ENCODE measurements at places on chromosomes 16 and 17.

DNA sequence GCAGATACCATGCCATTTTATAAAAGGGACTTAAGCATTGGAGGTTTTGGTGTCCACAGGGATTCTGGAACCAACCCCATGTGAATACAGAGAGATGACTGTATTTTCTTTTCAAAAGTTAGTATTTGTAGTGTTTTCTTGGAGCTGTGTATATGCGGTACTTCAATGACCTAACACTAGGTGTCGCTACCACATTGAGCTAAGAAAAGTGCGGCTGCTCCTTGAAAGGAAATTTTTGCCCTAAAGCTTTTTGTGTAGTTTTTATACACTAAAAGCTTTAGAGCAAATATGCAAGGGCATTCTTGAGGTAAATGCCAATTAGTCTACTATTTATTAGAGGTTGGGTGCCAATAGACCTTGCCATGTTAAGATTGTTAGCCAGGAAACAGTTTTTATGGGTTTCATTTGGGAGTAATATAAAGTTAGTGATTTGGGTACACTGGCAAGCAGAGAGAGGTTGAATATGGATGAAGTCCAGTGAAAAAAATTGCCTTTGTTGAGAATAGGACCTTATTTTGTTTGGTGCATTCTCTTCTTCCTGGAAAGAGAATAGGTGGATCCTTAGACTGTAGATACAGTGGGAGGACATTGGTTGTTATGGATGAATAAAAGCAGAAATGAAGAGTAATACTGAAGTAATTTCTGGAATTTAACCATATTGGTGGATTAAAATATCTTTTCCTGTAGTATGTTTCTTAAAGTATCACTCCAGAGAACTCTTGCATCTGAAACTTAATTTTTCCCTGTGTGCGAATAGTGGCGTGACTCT lies 43.3 kb downstream of the BCAS3 start:
- H3K27ac ChIP-seq, result peak overlapping the region; percentile 78
- H3K27me3 ChIP-seq, result no peaks in the 10 kb centered on the region
- peak; percentile 31 for DNase-seq
- no peaks in the 10 kb centered on the region for H3K36me3 ChIP-seq
- H3K4me3 ChIP-seq, result no peak overlapping the region
- H3K4me1 ChIP-seq, result no peaks in the 10 kb centered on the region

GRCh38 chr17:10265100-10265810 lies 66.8 kb upstream of the GAS7 start:
- no peaks in the 10 kb centered on the region for H3K27me3 ChIP-seq
- DNase-seq, result no peak
- no peak overlapping the region for H3K4me3 ChIP-seq
- H3K36me3 ChIP-seq, result peaks cover 1% of the 10 kb centered on the region

- no peak for DNase-seq
- H3K36me3 ChIP-seq, result peaks cover 2% of the 10 kb centered on the region
- H3K27ac ChIP-seq, result peak overlapping the region; percentile 64
- peaks cover 71% of the 10 kb centered on the region for H3K4me1 ChIP-seq
Measured at GRCh38 chr16:69595127-69596036, 29.6 kb downstream of the NFAT5 start.

DNA sequence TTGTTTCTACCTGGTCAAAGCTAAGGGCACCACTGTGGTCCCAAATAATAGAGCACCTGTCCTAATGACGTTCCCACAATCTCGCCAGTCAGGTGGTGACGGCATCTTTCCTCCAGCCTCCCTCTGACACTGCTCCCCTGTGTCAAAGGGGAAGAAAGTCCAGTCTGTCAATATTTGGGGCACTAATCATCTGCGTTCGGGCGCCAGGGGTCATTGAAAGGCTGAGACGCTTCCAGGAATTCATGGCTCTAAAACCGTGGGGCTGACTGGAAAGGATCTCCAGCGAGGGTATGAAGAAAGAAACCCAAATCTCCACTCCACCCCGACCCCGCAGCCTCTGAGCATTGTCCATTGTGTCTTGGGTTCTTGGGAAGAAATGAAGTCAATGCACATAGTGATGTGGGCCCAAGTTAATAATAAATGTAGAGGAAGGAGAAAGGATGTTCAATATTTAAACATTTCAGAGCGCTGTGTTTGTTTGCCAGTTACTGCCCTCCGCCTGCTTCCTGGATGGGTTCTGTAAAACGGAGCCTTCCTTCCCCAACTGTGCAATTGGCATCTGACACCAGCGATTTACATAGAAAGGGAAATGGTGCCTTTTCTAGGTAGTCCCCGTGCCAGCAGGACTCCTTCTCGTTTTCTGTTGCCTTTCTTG lies 103.2 kb downstream of the SOCS1 start:
- DNase-seq, result no peak
- no peak overlapping the region for H3K4me3 ChIP-seq
- peaks cover 8% of the 10 kb centered on the region for H3K36me3 ChIP-seq
- no peaks in the 10 kb centered on the region for H3K27me3 ChIP-seq
- H3K4me1 ChIP-seq, result peaks cover 68% of the 10 kb centered on the region

GRCh38 chr17:80839511-80839941 lies 152.1 kb upstream of the CHMP6 start:
- H3K36me3 ChIP-seq, result peaks cover 13% of the 10 kb centered on the region
- DNase-seq, result no peak
- no peaks in the 10 kb centered on the region for H3K4me1 ChIP-seq
- no peak overlapping the region for H3K4me3 ChIP-seq
- H3K27me3 ChIP-seq, result no peaks in the 10 kb centered on the region
- H3K27ac ChIP-seq, result no peak overlapping the region

- peaks cover 10% of the 10 kb centered on the region for H3K27me3 ChIP-seq
- no peak overlapping the region for H3K4me3 ChIP-seq
- H3K4me1 ChIP-seq, result no peaks in the 10 kb centered on the region
- no peak overlapping the region for H3K27ac ChIP-seq
- H3K36me3 ChIP-seq, result no peaks in the 10 kb centered on the region
Measured at GRCh38 chr17:41589301-41589700, 2.6 kb upstream of the KRT14 start.

DNA sequence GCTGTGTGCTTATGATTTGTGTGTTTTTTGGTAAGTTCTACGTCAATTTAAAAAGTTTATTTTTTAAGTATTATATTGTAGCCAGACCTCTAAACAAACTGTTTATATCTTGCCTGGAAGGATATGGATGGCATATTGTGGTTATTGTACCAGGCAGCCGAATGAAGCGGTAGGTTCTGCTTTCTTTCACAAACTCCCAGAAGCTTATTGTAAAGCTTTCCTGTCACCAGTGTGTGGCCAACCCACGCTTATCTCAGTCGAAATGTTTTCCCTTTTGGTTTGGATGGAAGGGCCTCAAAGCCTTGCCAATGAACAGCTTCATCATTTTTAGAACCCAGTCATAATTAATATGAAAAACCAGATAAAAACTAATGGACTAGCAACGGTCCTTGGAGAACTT lies 53.1 kb downstream of the CYB5B start:
- DNase-seq, result no peak
- H3K4me1 ChIP-seq, result peaks cover 25% of the 10 kb centered on the region
- H3K27me3 ChIP-seq, result no peaks in the 10 kb centered on the region

- H3K4me3 ChIP-seq, result no peak overlapping the region
- H3K36me3 ChIP-seq, result no peaks in the 10 kb centered on the region
- no peak overlapping the region for H3K27ac ChIP-seq
- peaks cover 2% of the 10 kb centered on the region for H3K4me1 ChIP-seq
- H3K27me3 ChIP-seq, result no peaks in the 10 kb centered on the region
- DNase-seq, result no peak
Measured at GRCh38 chr16:88328313-88328980, 54.3 kb upstream of the ZNF469 start.

DNA sequence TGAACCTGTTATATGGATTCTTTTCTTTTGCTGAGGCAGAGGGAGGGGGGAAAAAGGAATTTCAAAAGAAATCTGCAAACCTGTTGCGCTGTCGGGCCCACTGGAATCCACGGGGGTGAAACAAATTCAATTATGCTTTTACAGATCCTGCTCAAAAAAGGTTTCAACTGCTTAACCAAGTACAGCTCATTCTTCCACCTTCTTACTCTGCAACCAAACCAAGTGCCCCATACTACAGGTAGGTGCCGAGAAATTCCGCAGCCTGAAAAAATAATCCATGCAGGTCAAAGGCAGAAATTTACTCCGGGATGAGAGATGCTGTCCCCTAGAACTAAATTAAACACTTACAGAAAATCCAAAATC lies 416 bp downstream of the RNF43 start:
- H3K4me1 ChIP-seq, result peaks cover 59% of the 10 kb centered on the region
- H3K36me3 ChIP-seq, result no peaks in the 10 kb centered on the region
- H3K27ac ChIP-seq, result peak overlapping the region; percentile 56

DNA sequence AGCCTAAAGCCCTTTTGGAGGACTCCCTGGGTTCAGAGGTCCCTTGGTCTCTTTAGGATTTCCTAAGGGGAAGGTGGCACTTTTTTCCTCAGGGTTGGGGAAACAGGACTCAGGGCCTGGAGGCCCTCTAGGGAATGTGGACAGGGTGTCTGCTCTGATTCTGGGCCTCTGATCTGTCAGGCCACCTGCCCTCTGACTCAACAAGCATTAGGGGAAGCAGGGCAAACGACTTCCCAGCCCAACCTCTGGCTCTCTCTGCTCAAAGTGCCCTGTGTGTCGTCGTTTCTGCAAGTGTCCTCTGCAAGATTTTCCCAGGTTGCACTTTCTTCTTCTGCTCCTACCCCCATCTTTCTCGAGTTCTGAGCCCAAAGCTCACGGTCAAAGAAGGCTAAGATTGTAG lies 6.6 kb upstream of the IGFBP4 start:
- no peak overlapping the region for H3K27ac ChIP-seq
- H3K4me3 ChIP-seq, result no peak overlapping the region
- no peaks in the 10 kb centered on the region for H3K36me3 ChIP-seq
- H3K27me3 ChIP-seq, result peaks cover 15% of the 10 kb centered on the region
- DNase-seq, result no peak

DNA sequence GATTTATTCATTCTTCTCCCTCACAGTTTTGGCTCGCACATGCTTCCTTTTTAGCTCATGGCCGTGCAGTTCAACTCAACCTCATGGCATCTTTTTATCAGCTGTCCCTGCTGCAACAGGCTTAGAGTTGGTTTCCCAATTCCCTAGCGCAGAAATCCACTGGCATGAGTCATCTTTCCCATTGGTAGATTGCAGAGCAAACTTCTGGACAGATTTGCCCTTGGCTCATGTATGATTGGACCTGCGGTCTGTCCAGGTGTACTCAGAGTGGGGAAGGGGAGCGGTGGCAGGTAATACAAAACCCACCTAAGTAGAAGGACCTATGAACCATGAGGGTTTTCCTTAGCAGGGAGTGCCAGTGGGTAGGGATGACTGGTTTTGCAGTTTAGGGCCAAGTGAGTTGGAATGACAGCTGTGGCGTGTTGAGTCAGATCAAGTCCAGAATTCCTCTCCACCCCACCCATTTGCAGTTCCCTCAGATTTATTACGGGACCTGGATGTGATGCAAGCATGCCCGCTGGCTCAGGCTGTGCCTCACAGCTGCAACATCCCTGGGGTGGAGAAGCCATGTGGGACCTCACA lies 584.7 kb downstream of the WWOX start:
- DNase-seq, result no peak
- H3K4me1 ChIP-seq, result no peaks in the 10 kb centered on the region
- H3K27me3 ChIP-seq, result no peaks in the 10 kb centered on the region
- no peak overlapping the region for H3K27ac ChIP-seq

- H3K36me3 ChIP-seq, result no peaks in the 10 kb centered on the region
- DNase-seq, result no peak
- H3K4me3 ChIP-seq, result peak overlapping the region; percentile 50
- no peaks in the 10 kb centered on the region for H3K27me3 ChIP-seq
- peaks cover 26% of the 10 kb centered on the region for H3K4me1 ChIP-seq
- no peak overlapping the region for H3K27ac ChIP-seq
Measured at GRCh38 chr17:37392024-37392590, 14.5 kb downstream of the ACACA start.

- peaks cover 3% of the 10 kb centered on the region for H3K36me3 ChIP-seq
- H3K4me3 ChIP-seq, result no peak overlapping the region
- DNase-seq, result no peak
Measured at GRCh38 chr16:75342308-75342811, 90.9 kb upstream of the BCAR1 start.

- H3K4me1 ChIP-seq, result peaks cover 35% of the 10 kb centered on the region
- peaks cover 8% of the 10 kb centered on the region for H3K36me3 ChIP-seq
- H3K27ac ChIP-seq, result peak overlapping the region; percentile 19
- DNase-seq, result no peak
- peak overlapping the region; percentile 27 for H3K4me3 ChIP-seq
Measured at GRCh38 chr17:73237714-73238113, 24.0 kb downstream of the CPSF4L start.

DNA sequence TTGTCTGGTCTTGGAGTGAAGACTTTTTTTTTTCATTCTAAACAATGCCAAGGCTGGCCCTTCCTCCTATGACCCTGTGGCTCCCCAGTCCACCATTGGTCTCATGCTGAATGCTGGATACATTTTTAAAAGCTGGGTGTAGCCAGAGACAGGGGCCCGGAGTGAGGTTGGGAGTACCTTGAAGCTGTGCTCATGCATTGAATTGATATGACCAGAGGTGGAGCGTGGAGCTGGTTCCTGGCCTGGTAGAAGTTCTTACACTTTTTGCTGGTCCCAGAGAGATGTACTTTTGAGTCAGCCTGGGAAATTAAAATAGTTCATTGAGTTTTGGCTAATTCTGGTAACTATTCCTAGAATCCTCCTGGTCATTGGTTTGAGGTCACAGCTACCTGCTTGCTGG lies 83.6 kb downstream of the CMIP start:
- H3K36me3 ChIP-seq, result no peaks in the 10 kb centered on the region
- H3K4me3 ChIP-seq, result no peak overlapping the region
- peaks cover 15% of the 10 kb centered on the region for H3K4me1 ChIP-seq
- DNase-seq, result no peak
- peak overlapping the region; percentile 36 for H3K27ac ChIP-seq

- no peak overlapping the region for H3K27ac ChIP-seq
- peaks cover 13% of the 10 kb centered on the region for H3K27me3 ChIP-seq
- no peaks in the 10 kb centered on the region for H3K36me3 ChIP-seq
- H3K4me1 ChIP-seq, result no peaks in the 10 kb centered on the region
- H3K4me3 ChIP-seq, result no peak overlapping the region
Measured at GRCh38 chr16:17571499-17572093, 100.8 kb upstream of the XYLT1 start.

DNA sequence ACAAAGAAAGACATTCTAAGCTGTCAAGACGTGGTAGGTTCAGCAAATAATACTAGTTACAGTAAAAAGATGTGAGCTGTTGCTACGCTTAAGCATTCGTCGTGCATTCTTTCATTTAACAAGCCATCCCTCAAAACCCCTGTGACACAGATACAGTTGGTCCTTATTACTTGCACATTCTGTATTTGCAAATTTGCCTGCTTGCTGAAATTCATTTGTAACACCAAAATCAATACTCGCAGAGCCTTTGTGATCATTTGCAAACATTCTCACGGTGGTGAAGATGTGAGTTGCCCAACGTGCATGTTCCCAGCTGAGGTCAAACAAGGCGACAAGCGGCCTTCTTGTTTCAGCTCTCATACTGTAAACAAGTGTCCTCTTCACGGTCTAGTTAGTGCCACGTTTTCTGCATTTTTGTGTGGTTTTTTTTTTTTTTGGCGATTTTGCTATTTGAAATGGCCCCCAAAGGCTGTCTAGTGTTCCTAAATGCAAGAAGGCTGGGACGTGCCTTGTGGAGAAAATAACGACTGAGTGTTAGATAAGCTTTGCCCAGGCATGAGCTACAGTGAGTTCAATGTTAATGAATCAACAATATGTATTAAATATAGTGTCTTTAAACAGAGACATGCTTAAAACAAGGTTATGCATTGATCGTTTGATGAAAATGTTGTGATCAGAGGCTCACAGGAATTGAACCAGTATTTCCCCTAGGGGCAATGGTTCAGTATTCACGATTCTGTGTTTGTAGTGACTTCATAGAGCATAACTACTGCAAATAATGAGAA lies 84.1 kb downstream of the RAB11FIP4 start:
- H3K4me3 ChIP-seq, result no peak overlapping the region
- H3K36me3 ChIP-seq, result no peaks in the 10 kb centered on the region
- H3K27ac ChIP-seq, result no peak overlapping the region
- H3K4me1 ChIP-seq, result no peaks in the 10 kb centered on the region
- peaks cover 8% of the 10 kb centered on the region for H3K27me3 ChIP-seq

- H3K4me3 ChIP-seq, result no peak overlapping the region
- H3K27ac ChIP-seq, result no peak overlapping the region
- no peak for DNase-seq
- no peaks in the 10 kb centered on the region for H3K4me1 ChIP-seq
Measured at GRCh38 chr17:27367121-27367981, 73.4 kb downstream of the WSB1 start.

Data from activated T-cell treated with anti-CD3 and anti-CD28 coated beads, Interleukin-2, amount 50 U/mL, for 72 hours (primary cell).